Activated CD4-positive, CD25-positive, alpha-beta regulatory T cell treated with anti-CD3 and anti-CD28 coated beads, Interleukin-2, amount 50 U/mL, for 72 hours (primary cell): ENCODE measurements at places on chromosomes 16 and 17.

DNA sequence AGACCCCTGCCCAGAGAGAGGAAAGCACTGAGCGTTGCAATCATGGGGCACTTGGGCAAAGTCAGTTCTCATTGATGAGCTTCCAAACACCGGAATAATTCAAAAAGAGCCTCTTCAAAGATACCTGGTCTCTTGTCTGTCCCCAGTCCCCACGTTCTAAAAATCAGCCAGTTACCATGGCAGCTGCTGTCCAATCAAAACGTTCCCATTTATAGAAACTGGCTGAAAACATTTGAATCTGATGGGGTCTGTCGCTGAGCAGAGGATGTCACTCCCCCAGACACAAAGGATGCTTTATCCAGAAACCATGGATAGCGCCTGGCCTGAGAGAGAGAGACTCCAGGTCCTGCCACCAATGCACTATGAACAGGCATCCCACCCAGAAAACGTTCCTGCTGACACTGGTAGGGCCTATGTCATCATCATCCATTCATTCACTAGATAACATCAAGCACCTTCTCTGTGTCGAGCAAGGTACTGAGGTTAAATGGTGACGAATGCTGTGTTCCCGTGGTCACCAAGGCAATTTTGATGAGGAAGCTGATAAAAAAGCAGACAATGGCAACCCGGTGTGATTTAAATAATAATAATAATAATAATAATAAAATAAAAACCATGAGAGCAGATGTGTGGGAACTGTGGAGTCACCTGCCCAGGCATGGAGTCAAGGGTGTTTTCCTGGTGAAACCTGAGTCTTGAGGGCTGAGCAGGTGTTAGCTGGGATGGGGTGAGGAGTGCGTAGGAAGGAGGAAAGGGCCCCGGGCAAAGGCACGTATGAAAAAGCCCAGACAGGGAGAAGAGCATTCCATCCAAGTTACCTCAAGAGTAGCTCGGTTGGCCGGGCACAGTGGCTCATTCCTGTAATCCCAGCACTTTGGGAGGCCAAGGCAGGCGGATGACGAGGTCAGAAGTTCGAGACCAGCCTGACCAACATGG lies 19.0 kb upstream of the CALB2 start:
- DNase-seq, result no peak

DNA sequence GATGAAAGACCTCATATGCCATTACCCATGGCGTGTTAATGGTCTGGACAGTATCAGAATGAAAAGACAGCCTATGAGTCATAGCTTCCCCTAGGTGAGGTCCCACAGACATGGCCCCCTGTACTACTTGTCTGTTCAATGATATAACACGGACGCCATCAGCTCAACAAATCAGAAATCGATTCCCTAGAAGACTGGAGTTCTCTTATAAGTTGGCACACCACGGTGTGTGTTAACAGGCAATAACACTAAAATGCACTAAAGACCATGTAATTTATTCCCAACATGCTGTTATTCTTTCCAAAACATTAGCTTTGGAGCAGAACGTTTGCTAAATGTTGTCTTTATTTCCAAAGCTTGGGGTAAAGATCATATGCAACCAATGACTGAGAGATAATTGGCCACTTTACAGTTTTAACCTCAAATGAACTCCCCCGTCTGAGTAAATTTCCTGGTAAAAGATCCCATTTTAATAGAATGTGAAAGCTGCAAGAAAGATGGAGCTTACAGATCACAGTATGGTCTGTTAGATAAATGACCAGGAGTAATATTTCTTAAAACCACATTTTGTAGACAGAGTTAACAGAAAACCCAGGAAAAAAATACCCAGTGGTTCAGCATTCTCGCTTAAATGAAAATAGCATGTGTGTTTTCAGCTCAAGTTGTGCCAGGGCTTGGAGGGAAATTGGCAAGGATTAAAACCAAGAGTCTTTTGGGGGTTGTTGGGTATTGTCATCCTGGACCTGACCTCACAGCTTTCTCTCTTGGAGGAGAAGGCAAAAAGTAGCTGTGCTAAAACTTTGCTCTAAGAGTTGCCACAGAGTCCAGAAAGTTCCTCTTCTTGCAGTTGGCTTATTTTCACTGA lies 65.9 kb downstream of the PCTP start:
- no peak for DNase-seq

GRCh38 chr17:45312477-45313420 lies 4.1 kb downstream of the MAP3K14 start:
- no peak for DNase-seq

DNA sequence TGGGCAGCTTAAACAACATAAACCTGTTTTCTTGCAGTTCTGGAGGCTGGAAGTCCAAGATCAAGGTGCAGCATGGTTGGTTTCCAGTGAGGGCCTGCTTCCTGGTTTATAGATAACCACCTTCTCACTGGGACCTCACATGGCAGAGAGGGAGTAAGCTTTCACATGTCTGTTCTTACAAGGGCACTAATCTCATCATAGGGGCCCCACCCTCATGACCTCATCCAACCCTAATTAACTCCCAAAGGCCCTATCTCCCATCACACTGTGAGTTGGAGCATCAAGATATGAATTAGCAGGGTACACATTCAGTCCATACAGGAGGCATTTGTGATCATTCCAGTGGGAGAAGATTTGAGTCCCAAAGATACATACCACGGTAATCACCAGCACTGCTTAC lies 50.5 kb upstream of the GRIN2A start:
- DNase-seq, result no peak

GRCh38 chr17:29109477-29110371 lies 66.8 kb downstream of the PIPOX start:
- no peak for DNase-seq

GRCh38 chr17:40646791-40647623 lies 611 bp downstream of the SMARCE1 start:
- DNase-seq, result no peak

DNA sequence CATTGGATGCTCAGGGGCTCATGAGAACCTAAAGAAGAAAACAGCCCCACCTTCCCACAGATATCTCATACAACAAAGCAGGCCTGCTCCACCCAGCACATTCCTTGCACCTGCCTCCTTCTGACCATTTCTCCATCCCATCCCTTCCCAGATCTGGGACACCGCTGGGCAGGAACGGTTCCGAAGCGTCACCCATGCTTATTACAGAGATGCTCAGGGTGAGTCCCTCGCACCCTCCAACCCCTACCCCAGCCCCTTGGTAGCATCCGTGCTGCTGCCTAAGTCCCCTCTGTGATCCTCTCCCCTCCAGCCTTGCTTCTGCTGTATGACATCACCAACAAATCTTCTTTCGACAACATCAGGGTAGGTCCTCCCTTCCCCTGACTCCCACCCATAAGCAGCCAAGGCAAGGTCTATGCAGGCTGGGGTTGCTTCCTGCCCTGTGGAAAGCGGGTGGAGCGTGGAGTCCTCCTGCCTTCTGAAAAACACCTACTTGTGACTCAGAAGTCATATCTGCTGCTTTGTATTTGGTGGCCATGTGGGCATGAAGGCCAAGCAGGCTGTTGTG lies 5.4 kb upstream of the NHERF1 start:
- DNase-seq, result no peak

DNA sequence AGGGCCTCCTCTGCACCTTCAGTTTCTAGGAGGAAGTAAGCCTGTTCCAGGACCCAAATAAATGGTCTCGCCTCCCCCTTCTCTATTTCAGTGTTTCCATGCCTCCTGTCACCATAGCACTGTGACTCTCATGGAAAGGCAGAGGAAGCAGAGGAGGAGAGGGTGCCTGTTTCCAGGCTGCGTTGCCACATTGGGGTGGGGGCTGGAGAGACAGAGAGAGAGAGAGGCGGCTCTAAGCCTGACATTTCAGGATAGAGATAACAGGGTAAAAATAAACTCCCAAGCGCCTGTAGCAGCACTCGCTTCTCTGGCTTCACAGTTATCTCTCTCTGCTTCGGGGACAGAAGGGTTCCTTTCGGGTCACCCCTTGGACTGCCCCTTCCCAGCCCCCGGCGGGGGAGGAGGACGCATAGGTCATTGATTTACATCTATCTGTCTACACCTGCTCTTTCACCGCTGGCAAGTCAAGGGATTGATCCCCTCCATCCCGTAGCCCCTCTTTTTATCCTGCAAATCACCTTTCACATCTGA lies 71.2 kb upstream of the MRTFB start:
- DNase-seq, result no peak

DNA sequence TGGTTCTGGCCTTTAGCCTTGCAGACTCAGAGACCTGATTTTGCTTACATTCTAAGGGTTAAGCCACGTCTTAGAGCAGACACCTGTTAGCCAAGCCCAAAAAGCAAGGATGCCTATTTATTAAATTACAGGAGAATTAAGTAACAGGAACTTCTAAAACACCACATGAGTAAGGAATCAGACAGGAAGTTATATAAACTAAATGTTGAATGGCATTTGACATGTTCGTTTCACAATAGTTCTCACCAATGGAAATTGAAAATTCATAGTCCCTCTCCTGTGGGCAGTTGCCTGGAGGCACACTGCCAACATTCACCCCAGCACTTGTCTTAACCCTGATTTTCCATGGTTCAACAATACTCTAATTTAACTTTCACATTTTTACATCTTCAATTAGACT lies 9.0 kb downstream of the KRTAP9-7 start:
- no peak for DNase-seq

- no peak for DNase-seq
Measured at GRCh38 chr17:47076171-47076570, 97.1 kb upstream of the RPRML start.

DNA sequence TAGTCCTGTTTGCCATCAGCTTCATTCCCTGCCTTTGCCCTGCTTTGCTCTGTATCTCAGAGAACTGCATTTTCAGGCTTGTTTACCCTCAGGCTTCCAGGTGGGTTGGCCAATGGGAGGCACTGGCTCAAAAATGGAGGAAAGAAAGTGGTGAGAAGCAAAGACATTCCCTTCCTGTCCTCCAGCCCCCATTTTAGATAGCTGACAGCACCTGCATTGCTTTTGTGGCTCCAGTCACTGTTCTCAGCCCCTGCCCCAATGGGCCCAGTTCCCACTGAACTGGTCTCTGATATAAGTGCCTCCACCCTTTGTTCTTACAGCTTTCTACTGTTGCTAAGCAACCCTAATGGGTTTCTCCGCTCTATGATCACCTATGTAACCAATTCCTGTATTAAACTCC lies 19.4 kb upstream of the SDK2 start:
- DNase-seq, result no peak

- DNase-seq, result no peak
Measured at GRCh38 chr16:61897657-61898056, 138.6 kb downstream of the CDH8 start.

GRCh38 chr16:56677474-56677873 lies 4.8 kb upstream of the MT1X start:
- no peak for DNase-seq

- DNase-seq, result no peak
Measured at GRCh38 chr17:74008196-74008595, 195.3 kb upstream of the RPL38 start.

- no peak for DNase-seq
Measured at GRCh38 chr16:69481901-69482341, 57.5 kb downstream of the CYB5B start.

DNA sequence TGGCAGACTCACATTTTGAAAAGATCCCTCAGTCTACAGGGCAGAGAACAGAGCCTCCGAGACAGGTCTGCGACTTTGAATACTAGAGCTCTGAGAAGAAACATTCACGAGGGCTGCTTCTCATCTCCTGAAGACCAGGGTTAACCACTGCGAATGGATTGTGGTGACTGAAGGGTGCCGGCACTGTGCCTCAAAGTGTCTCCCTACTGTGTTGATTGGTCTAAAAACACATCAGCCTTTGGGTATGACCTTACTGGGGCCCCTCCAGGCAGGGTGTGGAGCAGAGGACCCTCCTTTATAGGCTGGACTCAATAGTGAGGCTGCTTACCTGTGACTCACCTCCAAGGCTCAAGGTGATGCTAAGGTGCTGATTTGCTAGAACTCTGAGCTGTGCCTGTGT lies 2.6 kb upstream of the LGALS9 start:
- no peak for DNase-seq

DNA sequence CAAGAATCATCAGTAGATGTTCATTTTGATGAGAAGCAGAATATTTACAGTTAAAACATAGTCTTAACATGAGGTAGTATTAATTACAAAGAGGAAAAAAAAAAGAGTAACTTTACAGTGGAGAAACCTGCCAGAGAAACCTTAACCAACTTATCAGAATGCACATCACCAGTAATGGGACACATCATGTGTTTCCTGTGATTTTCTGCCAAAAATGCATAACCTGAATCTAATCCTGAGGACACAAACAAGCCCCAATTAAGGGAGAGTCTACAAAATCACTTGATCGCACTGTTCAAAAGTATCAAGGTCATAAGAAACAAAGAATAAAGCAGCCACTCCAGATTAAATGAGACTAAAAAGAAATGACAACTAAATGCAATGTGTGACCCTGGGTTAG lies 18.2 kb upstream of the QRICH2 start:
- no peak for DNase-seq

DNA sequence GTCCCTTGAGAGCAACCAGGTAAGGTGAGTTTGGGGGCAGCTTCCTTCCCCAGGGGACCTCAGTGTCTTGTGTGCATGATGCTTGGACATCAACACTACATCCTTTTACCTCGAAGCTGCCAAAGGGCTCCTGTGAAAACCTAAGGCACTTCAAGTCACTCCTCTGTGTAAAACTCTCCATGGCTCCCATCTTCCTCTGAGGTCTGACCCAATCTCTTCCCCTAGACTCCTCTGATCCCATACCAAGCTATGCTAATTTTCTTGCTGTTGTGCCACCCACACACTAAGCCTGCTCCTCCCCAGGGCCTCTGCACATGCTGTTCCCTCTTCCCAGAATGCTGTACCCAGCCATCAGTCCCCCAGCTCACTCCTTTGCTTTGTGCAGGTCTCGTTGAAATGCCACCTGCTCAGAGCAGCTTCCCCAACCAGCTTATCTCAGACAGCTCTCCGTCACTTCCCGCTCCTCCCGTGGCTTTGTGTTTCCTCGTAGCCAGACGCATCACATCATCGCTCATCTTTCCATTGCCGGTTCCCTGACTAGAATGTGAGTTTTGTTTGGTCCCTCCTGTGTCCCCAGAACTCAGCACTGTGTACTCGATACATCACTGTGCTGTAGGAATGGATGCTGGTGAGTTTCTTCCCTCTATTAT lies 78.4 kb downstream of the CNGB1 start:
- DNase-seq, result no peak

- no peak for DNase-seq
Measured at GRCh38 chr16:12436201-12436657, 367.5 kb downstream of the CPPED1 start.

DNA sequence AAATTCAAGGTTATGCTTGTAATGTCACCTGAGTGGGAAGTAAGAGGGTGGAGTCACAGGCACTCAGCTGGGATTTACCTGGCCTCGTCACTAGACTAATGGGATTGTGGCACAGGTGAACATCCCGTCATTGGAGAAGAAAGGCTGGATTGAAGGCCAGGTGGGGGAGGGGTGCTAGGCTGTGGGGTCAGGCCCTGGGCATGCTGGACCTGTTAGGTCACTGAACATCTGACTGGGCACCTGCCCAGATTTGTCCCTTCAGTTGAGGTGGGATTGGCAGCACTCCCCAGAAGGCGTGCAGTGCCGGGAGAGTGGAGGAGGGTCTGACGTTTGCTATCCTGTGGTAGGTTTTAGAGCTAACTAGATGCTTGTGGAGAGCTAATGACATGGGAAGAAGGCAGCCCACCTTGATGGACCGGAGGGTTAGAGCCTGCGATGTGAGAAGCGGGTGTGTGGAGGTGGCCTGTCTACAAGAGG lies 161.5 kb upstream of the ZNF267 start:
- no peak for DNase-seq

- DNase-seq, result no peak
Measured at GRCh38 chr16:1505073-1505844, 12.1 kb downstream of the TELO2 start.
